ENCODE measurements at places on chromosomes 11 and 22.

- no peak for DNase-seq
Observed at GRCh38 chr11:25435197-25435596, 896.7 kb upstream of the ANO3 start.

GRCh38 chr11:104370478-104370877 lies 206.5 kb upstream of the PDGFD start:
- DNase-seq = no peak

GRCh38 chr22:36335621-36336020 lies 52.1 kb downstream of the MYH9 start:
- DNase-seq = no peak

- DNase-seq = no peak
Observed at GRCh38 chr11:30150425-30150824, 80.4 kb upstream of the FSHB start.

- DNase-seq = peak; percentile 27
Observed at GRCh38 chr11:46039990-46040389, 81.3 kb downstream of the PHF21A start.

- DNase-seq = peak; percentile 43
Observed at GRCh38 chr11:76371170-76371569, 9.8 kb downstream of the THAP12 start.

All from non-pigmented ciliary epithelial cell (primary cell).